ENCODE measurements at places on chromosomes 11 and 22.

- DNase-seq = no peak
- no peaks in the 10 kb centered on the region for H3K27me3 ChIP-seq
- H3K4me3 ChIP-seq = no peak within 1 kb of the TSS
- H3K4me1 ChIP-seq = peaks cover 7% of the 10 kb centered on the region
Measured at GRCh38 chr11:114678125-114679036, at the start of gene NXPE2. Gene NXPE2, plus strand, starts transcription at chr11:114678527. Its CDS starts 49 bp downstream, at chr11:114678576.

GRCh38 chr22:22604326-22605073 lies 39.9 kb upstream of the GGTLC2 start:
- H3K36me3 ChIP-seq = no peaks in the 10 kb centered on the region
- no peak overlapping the region for H3K27ac ChIP-seq
- H3K4me3 ChIP-seq = no peak overlapping the region
- H3K4me1 ChIP-seq = peaks cover 10% of the 10 kb centered on the region

GRCh38 chr11:86374069-86374468 lies 618 bp upstream of the CCDC81 start:
- H3K36me3 ChIP-seq = peaks cover 5% of the 10 kb centered on the region
- no peak overlapping the region for H3K27ac ChIP-seq
- H3K27me3 ChIP-seq = peaks cover 10% of the 10 kb centered on the region
- peaks cover 11% of the 10 kb centered on the region for H3K4me1 ChIP-seq

- peaks cover 12% of the 10 kb centered on the region for H3K36me3 ChIP-seq
- no peak overlapping the region for H3K4me3 ChIP-seq
- peak overlapping the region; percentile 94 for H3K27ac ChIP-seq
- DNase-seq = no peak
- H3K27me3 ChIP-seq = no peaks in the 10 kb centered on the region
Measured at GRCh38 chr11:79045800-79046304, 395.0 kb downstream of the TENM4 start.

DNA sequence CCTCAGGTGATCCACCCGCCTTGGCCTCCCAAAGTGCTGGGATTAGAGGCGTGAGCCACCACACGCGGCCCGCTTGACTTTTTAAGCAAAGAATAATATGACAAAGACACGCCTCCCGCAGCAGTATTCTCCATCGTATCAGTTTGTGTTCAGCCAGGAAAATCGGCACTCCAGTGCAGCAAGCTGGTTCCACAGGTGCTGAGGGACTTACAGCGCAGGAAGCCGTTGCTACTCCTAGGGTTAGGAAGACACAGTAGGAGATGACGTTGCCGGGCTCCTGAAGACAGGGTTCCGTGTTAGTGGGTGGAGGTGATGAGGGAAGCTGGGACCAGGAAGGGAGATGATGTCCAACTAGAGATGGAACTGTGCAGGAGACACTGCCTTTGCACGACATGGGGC lies 65.8 kb upstream of the CECR2 start:
- no peaks in the 10 kb centered on the region for H3K36me3 ChIP-seq

DNA sequence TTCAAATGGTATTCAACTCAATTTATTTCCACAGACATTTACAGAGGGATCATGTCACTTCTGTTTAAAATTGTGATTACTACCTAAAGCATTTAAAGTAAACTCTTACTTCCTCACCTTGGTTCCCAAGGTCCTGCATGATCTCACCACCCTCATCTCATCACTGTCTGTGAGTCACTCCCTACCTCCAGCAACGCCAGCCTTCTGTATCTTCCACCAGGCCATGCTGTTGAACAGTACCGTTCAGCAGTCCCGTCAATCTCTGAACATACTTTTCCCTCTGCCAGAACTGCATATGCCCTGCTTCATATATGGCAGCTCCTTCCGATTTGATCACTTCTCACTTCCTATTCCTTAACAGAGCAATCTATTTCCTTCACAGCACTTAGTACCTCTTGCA lies 2.0 kb downstream of the FBXO3 start:
- peak overlapping the region; percentile 67 for H3K4me3 ChIP-seq

GRCh38 chr11:128840137-128840536 lies 27.0 kb downstream of the KCNJ1 start:
- DNase-seq = no peak
- peaks cover 11% of the 10 kb centered on the region for H3K27me3 ChIP-seq
- H3K36me3 ChIP-seq = no peaks in the 10 kb centered on the region
- H3K4me1 ChIP-seq = peaks cover 33% of the 10 kb centered on the region
- H3K4me3 ChIP-seq = no peak overlapping the region

DNA sequence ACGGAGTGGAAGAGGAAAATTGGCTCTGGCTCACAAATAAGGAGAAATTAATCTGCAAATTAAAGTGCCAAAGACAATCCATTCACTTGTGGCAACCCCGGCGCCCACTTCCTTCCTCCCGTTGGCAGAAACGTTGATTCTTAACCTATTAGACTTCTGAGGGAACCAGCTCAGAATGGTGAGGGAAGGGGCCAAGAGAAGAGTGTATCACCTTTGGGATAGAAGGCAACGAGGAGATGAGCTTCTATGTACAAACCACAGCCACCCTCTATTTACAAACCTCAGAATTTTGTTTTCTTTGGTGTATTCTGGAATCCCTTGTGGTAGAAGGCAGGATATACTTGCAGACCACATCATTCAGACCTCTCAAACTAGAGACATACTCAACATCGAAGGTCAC lies 1.1 kb downstream of the MB start:
- no peak overlapping the region for H3K27ac ChIP-seq
- no peak overlapping the region for H3K4me3 ChIP-seq
- H3K36me3 ChIP-seq = no peaks in the 10 kb centered on the region
- peaks cover 18% of the 10 kb centered on the region for H3K4me1 ChIP-seq
- DNase-seq = no peak
- H3K27me3 ChIP-seq = peaks cover 16% of the 10 kb centered on the region

DNA sequence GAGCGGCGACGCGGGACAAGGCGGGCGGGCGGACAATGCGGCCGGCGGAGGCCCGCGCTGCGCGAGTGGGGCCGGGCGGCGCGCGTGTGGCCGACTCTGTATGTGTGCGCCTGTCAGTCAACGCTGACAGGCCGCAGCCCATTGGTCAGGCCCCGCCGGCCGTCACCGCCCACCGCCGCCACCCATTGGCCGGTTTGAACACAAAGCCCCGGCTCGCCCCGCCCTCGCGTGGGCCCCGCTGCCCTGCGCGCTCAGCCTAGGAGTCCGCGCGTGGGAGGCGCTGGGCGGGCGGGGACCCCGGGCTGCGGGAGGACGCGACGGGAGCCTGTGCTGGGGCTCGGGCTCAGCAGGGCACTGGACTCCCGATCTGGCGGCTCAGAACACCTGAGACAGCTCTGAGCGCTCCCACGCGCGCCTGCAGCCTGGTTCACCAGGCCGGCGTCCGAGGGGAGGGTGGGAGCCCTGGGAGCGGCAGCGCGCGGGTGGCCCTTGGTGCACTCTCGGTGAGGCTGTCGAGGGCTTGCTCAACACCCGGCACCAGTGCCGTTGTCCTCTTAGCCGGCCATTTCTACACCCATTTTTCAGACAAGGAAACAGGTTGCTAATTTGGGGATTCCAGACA lies at the start of gene SUN2:
Gene SUN2, minus strand, starts transcription at position 88 of the 622 bp plus-strand sequence. CDS start 3,370 bp downstream, outside the sequence.
- H3K4me1 ChIP-seq = peaks cover 50% of the 10 kb centered on the region
- H3K4me3 ChIP-seq = peak within 1 kb of the TSS; percentile 87
- H3K36me3 ChIP-seq = no peaks in the 10 kb centered on the region

DNA sequence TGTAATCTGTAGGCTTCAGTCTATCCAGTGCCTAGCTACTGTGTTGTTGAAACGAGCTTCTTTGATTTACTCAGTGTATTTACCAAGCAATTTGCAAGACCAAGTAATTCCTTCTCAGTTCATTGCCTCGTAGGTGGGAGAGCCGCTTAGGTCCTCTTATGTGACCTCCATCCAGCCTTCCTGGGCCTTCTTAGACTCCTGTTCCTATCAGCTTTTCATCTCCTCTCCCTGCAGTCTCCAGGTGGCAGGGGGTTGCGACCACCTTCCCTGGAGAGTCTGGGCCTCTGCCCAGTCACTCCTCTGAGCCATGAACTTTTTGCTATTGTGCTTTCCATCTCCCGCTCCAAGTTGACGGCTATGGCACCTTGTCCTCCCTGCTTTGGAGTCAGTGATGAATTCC lies 251.8 kb downstream of the KIRREL3 start:
- H3K27ac ChIP-seq = peak overlapping the region; percentile 96
- peaks cover 49% of the 10 kb centered on the region for H3K4me1 ChIP-seq
- H3K27me3 ChIP-seq = peaks cover 8% of the 10 kb centered on the region
- H3K36me3 ChIP-seq = peaks cover 10% of the 10 kb centered on the region
- H3K4me3 ChIP-seq = no peak overlapping the region

DNA sequence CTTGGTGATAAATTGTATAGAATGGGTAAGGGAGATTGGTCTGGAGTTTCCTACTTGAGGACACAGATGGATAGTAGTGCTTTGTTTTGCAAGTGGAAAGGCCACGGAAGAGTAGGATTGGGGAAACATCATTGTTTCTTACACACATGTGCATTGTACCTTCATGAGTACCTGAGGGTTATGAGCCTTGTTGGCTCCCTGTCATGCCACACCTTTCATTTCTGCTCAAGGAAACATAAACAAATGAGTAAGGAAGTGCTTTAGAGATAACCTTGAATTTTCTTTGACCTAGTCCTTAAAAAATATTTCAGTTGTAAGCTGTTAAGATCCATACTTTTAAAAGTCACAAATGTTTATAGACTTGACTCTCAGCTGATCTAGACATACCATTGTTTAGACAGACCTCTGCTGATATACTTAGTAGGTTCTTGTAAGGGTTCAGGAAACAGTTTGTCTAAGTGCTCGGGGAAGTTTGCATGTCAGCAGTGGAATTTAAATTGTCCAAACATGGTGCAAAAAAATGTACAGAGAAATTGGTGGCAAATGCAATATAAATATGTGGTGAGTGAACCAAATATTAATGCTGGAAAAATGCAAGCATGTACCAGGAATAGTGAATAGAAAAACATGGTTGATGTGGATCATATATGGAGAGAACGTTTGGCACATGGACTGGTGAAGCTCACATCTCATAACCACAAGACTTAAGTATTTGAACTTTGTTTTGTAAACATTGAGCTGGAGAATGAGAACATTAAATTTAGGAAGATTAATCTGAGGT lies 40.9 kb downstream of the GAS2 start:
- DNase-seq = no peak
- H3K27me3 ChIP-seq = no peaks in the 10 kb centered on the region
- no peak overlapping the region for H3K4me3 ChIP-seq

DNA sequence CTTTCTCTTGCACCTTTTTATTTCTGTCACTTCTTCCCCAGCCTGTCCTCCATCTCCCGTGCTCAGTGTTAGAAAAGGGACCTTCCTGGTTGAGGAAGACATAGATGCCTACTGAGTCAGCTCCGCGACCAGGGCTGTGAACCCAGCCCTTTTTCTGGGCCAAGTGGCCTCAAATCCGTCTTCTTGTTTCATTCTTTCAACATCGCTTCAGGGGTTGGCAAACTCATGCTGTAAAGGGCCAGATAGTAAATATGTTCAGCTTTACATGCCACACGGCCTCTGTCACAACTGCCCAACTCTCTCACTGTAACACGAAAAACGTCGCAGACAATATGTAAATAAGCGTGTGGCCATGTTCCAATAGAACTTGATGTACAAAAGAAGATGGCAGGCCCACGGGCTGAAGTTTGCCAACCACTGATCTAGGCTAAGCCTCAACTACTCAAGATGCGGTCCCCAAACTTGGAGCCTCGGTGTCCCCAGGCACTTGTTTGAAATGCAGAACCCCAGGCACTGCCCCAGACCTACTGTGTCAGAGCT lies 338.4 kb downstream of the MN1 start:
- no peak overlapping the region for H3K27ac ChIP-seq
- H3K4me3 ChIP-seq = no peak overlapping the region
- H3K27me3 ChIP-seq = peaks cover 70% of the 10 kb centered on the region
- peaks cover 34% of the 10 kb centered on the region for H3K4me1 ChIP-seq
- no peaks in the 10 kb centered on the region for H3K36me3 ChIP-seq

DNA sequence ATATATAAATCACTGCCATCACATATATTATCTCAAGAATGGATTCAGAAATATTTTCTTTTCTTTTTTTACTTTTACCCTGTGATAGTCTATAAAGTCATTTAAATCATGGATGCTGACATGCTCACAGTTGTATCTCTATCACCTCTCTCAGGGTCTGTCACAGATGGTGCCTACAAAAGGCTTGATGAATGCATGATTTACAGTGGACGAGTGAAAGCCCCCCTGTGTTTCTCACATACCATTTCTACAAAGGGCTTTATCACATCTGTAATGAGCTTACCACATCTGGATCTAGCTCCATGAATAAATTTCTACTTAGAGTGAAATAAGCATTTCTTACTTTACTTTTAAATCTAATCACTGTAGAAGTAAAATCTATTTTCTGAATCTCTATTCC lies 121.4 kb upstream of the CARD18 start:
- no peak for DNase-seq
- H3K4me3 ChIP-seq = no peak overlapping the region
- peaks cover 10% of the 10 kb centered on the region for H3K27me3 ChIP-seq

GRCh38 chr11:32225571-32226285 lies 134.9 kb downstream of the RCN1 start:
- no peak for DNase-seq

DNA sequence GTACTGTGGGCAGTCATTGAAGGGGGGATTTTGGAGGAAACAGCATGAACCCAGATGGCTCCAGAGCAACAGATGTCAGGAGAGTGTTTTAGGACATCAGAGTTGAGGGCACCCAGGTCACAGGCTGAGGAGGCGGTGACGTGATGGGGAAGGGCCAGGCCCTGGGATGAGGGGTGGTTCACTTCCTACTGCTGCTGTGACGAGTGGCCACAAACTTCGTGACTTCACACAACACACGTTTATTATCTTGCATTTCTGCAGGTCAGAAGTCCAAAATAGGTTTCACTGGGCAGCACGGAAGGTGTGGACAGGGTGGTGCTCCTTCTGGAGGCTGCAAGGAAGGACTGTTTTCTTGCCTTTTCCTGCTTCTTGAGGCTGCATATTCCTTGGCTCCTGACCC lies 77.7 kb upstream of the RAB1B start:
- no peak for DNase-seq
- H3K27me3 ChIP-seq = peaks cover 3% of the 10 kb centered on the region
- H3K27ac ChIP-seq = no peak overlapping the region
- H3K4me1 ChIP-seq = peaks cover 19% of the 10 kb centered on the region
- H3K4me3 ChIP-seq = no peak overlapping the region
- H3K36me3 ChIP-seq = peaks cover 32% of the 10 kb centered on the region
